ENCODE measurements at places on chromosomes 11 and 22.

DNA sequence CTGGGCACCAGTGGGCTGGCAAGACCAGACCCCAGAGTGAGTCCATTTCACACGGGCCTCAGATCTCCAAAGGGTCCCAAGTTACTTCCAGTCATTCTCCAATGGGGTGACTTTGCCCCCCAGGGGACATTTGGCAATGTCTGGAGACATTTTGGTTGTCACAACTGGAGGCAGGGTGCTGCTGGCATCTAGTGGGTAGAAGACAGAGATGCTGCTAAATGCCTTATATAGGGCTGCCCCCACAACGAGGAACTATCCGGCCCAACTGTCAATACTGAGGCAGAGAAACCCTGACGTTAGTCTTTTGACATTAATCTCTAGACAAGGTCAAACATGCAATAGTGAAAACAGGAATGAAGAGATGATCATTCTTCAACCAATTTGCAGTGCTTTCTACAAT is 6.4 kb downstream of the RTN4RL2 start:
- DNase-seq = no peak

DNA sequence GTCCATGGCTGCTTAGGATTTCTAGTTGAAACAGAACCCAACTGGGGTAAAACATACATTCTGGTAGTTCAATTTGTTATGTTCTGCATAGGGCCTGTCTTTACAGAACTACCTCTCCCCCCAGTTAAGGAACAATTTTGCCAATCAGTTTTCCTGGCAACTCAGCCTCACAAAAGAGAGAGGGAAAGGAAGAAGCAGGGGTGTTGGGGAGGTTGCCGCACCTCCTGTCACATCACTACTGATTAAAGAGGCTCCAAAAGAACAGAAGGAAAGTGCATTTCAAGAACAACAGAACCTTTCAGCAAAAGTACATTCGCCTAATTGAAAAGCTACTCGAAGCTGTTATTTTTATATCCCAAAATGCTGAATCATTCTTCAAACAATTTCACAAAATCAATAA is 217.6 kb downstream of the CADM1 start:
- no peak for DNase-seq

GRCh38 chr11:134734894-134735293 is 322.9 kb upstream of the B3GAT1 start:
- DNase-seq = no peak

DNA sequence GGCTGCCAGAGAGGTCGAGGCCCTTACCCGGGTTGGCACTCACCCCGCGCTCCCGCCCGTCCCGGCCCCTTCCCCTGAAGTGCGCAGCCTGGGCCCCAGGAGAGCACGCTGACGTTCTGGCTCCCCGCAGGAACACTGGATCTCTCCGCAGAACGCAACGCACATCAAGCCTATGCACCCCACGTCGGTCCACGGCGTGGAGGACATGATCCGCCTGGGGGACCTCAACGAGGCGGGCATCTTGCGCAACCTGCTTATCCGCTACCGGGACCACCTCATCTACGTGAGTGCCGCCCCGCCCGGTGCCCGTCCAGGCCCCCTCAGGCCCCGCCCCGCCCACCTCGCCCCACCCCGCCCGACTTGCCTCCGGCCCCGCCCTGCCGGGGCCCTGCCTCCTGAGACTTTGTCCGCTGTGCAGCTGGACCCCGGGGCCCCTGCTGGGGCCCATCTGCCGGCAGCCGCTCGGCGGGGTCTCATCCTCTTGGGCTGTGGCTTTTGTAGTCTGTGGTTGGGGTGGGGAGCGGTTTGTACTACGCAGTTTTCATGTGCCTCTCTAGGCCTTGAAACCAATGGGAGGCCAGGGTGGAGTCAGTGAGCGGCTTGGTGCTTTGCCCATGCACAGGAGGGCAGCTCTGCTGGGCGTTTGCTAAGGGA is 19.7 kb downstream of the MYO7A start:
- DNase-seq = peak; percentile 13

DNA sequence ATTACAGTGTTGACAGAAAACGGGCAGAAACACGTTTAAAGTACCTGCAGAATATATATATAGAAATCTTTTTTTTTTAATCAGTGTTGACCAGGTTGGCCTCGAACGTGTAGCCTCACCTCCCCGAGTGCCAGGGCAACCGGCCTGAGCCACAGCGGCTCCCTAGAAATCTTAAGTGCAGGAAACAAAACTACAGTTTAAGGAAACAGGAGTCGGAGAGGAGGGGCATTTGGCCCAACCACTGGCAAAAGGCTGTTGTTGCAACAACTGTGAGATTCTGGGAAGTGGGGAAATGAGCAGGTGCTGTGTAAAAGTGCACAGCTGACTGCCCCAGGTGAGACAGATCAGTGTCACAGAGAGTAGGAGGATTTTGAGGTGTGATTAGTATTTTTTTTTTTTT is 3.7 kb downstream of the YWHAH start:
- no peak for DNase-seq
